T-helper 1 cell (primary cell): ENCODE measurements at places on chromosomes 5 and 9.

DNA sequence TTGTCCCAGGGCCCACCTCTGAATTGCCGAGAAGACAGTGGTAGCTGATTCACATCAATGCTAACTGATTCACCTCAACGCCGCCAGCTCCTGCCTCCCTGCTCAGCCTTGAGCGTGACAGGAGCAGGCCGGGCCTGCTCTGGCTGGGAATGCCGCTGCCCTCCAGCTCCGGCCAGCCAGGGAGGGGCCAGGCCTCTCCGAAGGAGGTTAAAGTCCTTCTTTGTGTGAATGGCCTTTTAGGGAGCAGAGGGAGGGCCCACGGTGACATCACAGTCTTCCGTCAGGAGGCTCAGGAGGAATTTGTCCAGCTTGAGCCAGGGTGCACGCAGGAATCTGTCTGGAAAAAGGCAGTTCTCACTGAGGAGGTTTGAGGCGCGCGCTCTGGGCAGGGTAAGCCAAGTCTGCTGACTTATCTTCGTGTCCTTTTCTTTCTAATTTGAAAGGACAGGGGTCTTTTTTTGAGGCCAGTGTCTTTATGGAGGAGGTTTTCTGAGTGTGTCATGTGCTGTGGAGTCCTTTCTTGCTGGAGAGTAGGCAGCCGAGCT, 82.7 kb downstream of the C9orf152 start:
- no peak for DNase-seq

- DNase-seq, result peak; percentile 89
Observed at GRCh38 chr9:131635285-131635684, 90.0 kb downstream of the PRRT1B start.

DNA sequence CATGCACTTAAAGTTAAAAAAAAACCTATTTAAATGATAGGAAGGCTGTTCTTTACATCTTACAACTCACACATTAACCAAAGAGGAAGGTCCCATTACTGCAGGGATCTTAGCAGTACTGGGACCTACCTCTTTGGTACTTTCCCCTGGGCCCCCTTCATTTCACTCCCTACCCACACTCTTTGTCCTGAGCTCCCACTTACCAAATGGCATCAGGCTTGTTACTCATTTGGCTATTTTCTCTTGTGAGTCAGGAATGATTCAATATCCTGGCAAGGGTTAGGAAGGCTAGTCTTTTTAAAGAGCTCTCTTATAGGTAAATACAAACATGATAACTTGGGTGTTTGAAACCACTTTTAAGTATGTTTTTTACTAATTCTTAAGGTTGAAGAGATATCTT, 117.4 kb upstream of the ELL2 start:
- no peak for DNase-seq

DNA sequence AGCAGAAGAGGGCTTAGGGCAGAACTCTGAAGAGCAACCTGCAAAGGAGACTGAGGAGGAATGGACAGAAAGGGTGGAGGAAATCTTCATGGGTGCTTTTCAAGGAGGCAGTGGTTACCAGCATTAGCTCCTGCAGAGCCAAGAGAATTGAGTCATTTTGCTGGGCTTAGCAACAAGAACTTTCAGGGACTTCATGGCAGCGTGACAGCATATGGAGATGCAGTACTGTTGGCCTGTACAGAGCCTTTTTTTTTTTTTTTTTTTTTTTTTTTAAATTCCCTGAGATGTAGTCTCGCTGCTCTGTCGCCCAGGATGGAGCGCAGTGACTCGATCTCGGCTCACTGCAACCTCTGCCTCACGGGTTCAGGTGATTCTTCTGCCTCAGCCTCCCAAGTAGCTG, 296.0 kb upstream of the DMRT1 start:
- no peak for DNase-seq

- DNase-seq, result no peak
Observed at GRCh38 chr5:139745132-139745799, 50.3 kb upstream of the PSD2 start.

DNA sequence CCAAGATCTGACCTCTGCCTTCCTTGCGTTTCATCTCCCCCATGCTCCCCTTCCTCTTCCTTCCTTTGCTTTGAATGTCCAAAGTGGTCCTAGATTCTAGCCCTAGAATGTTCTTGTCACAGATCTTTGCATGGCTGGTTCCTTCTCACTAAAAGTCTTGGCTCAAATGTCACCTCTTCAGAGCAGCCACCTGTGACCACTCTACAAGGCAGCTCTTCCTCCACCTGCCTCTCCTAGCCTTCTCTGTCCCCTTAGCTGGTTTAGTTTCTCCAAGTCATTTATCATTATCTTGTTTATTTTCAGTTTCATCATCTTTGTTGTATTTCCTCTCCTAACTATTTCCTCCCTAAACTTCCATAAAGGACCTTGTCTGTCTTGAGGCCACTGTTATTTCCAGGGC, 7.1 kb upstream of the OCLN start:
- no peak for DNase-seq

GRCh38 chr5:151052836-151053235, 28.0 kb downstream of the TNIP1 start:
- DNase-seq, result no peak

- no peak for DNase-seq
Observed at GRCh38 chr5:35908814-35909213, 29.6 kb downstream of the CAPSL start.

DNA sequence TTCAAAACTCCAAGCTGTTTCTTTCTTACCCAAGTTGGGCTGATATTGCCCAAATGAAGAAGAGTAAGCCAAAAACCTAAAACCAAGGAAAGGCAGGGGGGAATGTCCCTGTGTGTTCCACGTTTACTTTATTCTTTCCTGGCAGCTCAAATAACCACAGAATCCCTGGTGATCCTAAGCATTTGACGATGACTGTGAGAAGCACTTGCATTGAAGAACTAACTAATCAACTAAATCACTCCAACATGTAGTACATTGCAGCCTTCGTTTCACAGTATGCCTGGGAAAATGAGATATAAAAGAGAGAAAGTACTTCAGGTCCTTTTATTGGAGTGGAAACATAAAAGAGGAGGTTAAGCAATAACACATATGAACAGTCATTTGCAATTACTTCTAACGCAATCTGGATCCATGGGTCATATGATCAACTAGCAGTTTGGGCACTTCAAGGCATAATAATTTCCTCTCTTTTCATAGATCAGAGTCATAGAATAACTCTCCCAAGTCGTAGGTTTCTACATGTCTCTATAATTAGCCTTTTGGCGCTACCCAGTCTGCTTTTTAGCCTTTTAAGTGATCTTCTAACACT, 338.4 kb downstream of the TMEM167A start:
- DNase-seq, result no peak

DNA sequence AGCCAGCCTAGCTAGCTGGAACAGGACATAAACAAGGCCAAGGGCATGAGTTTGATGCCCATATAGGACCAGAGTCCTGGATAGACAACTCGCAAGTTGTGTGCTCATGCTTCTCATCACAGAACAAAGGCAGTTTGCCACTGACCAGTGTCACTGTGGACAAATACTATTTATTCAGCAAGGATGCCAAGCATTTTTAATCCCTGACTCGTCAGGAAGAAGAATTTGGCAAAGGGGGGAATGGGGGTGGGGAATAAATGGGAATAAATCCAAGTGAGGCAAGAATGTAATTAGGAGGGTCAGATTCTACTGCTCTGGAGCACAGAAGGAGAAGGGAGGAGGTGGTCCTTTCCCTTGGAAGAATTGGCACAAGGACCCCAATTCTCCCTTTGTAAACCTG, 46.8 kb upstream of the ANKRD55 start:
- DNase-seq, result no peak

- no peak for DNase-seq
Observed at GRCh38 chr9:95004411-95005277, 278.1 kb downstream of the AOPEP start.

- no peak for DNase-seq
Observed at GRCh38 chr5:134349463-134349862, 17.5 kb downstream of the CDKL3 start.
